ENCODE measurements at places on chromosomes 2 and 18.

DNA sequence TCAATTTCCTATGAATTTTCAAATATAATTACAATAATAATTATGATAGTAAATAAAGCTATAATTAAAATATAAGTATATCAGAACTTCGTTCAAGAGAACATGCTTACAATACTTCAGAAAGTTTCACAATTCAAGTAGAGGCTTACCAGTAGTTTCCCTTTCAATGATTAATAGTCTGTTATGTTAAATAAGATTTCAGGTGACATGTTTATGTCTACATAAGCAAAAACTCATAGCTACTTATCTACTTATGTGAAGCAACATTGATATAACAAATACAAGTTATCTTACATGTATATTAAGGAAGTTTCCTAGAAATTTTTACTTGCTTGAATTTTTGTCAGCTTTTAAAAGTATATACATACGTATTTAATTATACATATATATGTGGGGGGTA lies 4.5 kb upstream of the COL3A1 start:
- DNase-seq: no peak

GRCh38 chr18:40812981-40813515 lies 1142.0 kb upstream of the PIK3C3 start:
- no peak for DNase-seq

DNA sequence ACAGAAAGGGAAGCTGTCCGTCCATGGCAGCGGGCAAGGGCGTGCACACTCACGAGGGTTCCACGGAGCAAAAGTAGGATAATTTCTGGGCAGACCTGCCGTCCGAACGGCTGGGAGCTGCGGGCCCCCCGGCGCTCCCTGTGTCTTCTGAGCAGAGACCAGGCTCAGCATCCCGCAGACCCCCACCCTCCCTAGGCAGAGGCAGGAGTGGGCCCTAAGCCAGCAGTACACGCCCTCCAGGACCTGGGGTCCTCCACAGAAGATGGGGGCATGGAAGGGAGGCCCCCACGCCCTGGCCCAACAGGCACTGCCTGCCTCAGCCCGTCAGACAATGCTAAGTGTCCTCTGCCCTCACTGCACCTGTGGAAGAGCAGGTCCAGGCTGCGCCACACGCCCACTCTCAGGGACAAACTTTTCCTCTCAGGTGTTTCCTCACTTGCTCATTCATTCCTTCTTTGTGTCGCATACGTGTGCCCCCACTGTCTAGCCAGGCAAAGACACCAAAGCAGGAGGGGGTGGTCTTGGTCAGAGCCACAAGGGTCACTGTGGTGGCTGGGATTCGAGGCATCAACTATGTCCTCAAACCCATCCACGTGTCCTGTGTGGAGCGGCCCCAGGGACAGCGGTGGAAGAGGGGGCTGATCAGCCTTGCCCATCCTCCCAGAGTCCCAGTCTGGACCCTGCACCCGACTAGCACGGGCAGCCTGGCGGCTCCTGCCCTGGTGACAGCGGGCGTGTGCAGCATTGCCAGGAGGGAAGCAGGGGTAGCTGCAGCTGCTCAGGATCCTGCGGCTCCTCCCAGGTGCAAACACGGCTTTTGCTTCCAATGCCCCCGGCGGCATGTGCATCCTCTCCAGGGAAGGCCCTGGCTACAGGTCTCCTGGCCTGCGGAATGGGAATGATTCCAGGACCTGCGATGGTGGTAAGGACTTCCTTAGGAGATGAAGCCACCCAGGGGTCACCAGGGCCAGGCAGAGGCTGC lies 2.4 kb upstream of the GPC1 start:
- peak; percentile 29 for DNase-seq

DNA sequence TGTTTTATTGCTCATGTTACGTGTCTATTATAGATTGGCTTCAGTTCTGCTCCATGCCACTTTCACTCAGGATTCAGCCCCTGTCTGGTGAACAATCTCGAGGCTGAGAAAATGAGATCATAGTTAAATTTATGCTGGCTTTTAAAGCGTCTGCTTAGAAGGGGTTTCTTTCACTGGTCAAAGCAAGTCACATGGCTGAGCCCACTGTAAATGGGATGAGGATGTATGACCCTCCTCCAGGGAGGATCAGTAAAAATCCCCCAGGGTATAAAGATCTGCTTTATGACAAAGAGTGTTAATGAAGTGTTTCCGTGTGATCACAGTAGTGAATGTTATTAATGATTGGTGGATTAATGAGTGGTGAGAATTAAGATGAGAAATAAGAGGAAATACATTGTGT lies 6.2 kb upstream of the PLCL1 start:
- DNase-seq: no peak

GRCh38 chr2:19299032-19299431 lies 59.4 kb downstream of the OSR1 start:
- no peak for DNase-seq

GRCh38 chr2:47036489-47036769 lies 118.7 kb downstream of the STPG4 start:
- DNase-seq: no peak

DNA sequence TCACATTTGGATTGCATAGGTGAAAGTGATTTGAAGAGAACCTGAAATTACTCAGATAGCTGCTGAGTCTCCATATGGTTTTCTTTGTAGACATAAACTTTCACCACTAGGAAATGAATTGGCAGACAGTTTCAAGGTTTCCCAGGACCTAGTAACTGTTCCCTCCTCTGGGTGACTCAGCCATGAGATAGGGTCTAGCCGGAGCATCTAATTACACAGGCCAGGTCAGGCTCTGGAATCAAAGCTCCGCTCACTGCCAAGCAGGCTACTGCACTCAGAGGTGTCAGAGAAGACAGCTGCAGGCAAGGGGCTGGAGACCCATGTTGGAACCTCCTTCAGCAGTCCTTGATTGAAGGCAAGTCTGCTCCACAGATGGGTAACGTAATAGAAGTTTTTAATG lies 429.2 kb downstream of the TNS1 start:
- no peak for DNase-seq

DNA sequence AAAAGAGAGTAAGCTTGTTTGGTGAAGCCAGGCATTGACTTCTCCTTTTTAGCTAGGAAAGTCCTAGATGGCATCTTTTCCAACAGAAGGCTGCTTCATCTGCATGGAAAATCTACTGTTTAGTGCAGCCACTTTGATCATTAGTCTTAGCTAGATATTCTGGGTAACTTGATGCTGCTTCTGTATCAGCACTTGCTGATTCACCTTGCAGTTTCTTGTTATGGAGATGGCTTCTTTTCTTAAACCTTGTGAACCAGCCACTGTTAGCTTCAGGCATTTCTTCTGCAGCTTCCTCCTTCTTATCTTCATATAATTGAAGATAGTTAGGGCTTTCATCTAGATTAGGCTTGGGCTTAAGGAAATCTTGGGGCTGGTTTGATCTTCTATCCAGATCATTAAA lies 639.7 kb downstream of the TDRD15 start:
- no peak for DNase-seq

DNA sequence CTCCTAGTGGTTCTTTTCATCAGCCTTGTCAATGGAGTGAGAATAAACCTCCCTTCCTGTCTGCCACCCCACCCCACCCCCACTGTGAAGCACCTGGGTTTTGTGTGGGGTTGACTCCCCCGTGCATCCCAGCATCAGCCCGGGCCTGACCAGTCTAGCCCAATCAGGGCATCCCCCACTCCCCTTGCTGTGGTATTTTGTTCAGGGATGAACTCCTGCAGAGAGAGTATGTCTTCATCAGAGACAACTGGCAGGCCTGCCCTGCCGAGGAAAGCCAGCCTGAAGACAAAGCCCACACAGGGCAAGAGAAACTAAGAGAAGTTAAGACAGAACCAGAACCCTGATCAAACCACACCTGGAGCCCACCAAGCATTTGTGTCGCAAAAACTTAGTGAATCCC lies 36.7 kb upstream of the RMP24 start:
- DNase-seq: no peak
